RWPE1 (cell line): ENCODE measurements at places on chromosomes 7 and 10.

GRCh38 chr10:60209874-60210570, 179.7 kb downstream of the ANK3 start:
- DNase-seq, result no peak

DNA sequence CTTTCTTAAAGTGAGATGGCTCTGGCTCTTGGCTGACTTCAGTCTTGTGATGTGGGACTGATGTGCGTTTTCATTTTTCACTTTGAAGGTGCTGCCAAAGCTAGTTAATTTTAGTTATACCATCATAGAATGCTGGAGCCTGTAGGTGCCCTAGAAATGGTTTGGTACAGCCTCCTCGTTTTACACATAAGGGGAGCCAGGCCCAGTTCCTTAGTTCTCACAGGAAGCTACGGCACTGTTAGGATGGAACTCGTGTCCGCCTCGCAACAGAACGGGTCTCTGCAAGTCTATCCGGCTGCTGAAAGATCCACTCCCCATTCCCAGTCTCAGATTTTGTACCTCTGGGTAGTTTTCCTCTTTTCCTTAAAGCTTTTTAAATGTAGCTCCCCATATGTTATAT, 173.2 kb upstream of the PRPS1L1 start:
- no peak for DNase-seq

DNA sequence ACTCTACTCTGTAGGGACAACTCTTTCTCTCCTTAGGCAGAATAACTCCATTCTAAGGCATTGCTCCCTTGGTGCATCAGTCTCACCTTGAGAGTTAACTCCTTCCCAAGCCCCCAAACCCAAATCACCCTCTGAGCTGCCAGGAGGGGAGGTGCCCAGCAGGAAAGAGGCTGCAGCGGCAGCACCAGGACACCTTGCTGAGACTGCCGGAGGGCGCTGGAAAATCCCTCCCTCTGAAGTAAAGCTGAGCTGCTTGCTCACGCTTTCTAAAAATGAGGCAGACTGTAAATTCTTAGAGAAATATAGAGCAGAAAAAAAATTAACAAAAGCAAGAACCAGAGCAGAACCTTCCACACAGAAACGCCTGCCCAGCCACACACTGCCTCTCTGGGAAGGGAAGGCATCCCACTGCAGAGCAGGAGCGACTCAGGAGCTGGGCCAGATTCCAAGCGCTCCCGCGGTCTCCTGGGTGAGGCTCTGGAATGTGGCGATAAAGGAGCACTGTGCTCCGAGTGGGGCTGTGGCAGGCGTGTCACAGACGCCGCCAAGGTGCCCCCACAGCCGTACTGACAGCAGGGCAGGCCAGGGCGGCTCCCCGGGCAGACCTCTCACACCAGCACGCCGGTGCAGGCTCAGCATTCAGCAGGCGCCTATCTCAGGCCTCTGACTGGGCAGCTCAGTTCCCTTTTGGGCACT, 202.1 kb downstream of the TNS3 start:
- peak; percentile 63 for DNase-seq

DNA sequence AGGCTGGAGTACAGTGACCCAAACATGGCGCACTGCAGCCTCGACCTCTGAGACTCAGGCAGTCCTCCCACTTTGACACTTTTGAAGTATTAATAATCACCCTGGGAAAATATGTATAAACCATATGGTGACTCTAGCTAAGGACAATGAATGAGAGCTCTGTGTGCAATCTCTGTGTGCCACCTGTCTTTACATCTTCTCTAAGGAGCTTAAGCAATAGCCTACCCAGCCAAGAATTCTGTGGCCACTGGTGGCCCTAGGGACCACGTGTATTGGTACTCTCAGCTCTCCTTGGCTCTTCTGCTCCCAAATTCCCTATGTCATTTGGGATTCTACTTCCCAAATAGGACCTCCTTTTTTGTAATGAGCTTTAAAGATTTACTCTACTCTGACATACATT, 23.7 kb downstream of the FGF8 start:
- DNase-seq, result no peak

DNA sequence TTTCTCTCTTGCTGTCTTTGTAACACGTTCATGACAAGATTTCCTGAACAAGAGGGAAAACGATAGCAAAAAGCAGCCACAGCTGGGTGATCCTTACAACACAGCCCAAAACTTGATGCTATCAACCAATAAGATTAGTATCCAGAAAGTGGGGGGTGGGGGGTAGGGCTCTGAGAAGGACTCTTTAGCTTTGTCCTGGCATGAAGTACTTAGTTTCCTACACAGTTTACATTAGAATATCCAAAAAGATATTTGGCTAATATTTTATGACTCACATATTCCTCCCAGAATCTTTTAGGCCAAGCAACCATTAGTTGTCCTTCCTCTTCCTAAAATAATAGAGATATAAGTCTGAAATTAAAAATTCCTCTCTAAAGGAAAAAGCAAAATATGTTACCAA, 22.9 kb upstream of the LRRC17 start:
- DNase-seq, result no peak

DNA sequence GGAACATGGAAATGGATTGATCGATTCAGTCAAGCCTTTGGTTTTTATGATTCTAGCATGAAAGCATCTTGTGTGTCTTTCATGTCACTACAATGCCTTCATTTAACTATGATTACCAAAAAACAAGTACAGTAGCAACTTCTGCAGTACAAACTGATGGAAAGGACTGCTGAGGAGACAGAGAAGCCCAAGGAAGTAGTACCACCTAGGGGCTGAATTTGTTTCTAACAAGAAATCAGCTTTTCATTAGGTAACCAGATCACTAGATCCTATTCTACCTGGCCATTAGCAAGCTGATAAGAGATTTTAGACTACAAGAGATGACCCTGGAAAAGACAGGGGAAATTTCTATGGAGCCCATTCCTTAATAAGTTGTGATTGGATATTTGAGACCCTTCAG, 3.2 kb upstream of the IFIT1 start:
- peak; percentile 45 for DNase-seq

DNA sequence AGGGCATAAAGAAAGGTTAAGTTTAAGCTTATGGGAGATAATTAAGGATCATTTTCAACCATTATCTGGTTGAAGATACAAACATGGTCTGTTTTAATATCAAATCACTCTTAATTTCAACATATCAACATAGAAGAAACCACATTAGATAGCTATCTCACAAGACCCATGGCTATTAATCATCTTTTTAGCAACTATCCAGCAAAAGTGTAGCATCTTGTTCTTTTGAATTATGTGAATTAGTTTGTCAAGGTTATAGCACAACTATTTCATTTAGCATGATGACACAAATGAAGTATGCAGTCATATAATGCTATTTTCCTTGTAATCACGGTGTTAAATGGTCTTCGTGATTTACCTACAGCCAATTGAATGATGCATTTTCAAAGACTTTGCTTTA, 58.9 kb upstream of the PPP1R9A start:
- DNase-seq, result no peak

- DNase-seq, result no peak
Observed at GRCh38 chr10:9922126-9922870, 1095.4 kb upstream of the CELF2 start.

GRCh38 chr7:28301148-28301641, 111.1 kb upstream of the CREB5 start:
- no peak for DNase-seq

DNA sequence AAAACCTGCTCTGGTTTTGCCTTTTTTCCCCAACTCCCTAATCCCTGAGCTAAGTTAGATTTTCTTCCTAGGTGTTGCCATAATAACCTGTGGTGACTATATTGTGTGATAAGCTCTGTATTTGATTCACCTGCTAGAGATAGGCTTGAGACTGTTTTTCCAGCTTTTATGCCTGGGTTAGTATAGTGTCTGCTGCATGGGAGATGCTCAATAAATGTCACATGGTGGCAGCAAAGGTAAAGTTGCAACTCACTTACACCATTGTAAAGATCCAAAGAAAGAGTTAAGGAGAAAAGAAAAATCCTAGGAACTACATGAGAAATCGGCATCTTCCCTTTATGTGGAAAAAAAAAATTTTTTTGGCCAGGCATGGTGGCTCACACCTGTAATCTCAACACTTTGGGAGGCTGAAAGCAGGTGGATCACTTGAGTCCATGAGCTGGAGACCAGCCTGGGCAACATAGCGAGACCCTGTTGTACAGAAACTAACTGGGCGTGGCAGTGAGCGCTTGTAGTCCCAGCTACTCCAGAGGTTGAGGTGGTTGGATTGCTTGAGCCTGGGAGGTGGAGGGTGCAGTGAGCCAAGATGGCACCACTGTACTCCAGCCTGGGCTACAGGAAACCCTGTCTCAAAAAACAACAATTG, 3.7 kb downstream of the CCNJ start:
- no peak for DNase-seq

DNA sequence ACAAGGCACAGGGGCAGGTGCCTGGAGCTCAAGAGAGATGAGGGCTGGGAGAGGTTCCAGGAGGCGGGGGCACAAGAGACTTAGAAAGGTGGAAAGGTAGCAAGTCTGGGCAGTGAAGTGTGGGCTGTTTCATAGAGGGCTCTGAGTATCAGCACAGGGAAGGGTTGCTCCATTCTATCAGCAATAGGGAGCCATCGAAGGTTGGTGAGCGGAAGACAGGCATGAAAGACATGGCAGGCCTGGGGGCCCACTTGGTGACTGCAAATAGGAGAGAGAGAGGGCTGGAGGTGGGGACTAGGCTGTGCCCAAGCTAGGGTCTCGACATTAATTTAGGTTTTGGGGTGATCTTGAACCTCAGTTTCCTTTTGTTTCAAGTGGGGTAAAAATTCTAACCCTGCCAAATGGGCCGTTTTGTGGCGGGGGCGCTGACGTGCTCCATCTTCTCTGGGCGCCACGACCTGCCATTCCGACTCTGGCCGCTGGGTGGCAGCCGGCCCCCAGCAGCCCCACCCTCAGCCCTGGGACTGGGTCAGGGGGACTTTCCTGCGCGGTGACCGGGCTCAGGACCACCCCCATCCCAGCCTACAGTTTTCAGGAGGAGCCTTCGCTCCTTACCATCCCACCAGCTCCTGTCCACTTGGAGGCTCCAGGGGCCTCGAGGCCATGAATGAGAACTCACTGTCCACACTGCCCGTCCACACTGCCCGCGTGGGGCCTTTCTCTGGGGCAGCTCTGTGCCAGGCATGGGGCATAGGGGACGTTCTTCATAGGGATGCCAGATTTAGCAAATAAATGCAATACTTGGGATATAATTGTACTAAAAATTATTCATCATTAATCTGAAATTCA, 37.2 kb upstream of the PCBD1 start:
- peak; percentile 70 for DNase-seq

GRCh38 chr7:30327813-30328212, 43.4 kb downstream of the ZNRF2 start:
- DNase-seq, result no peak
